ENCODE measurements at places on chromosomes 4 and X.

GRCh38 chr4:78569306-78569821 is 17.8 kb downstream of the ANXA3 start:
- no peak for DNase-seq

DNA sequence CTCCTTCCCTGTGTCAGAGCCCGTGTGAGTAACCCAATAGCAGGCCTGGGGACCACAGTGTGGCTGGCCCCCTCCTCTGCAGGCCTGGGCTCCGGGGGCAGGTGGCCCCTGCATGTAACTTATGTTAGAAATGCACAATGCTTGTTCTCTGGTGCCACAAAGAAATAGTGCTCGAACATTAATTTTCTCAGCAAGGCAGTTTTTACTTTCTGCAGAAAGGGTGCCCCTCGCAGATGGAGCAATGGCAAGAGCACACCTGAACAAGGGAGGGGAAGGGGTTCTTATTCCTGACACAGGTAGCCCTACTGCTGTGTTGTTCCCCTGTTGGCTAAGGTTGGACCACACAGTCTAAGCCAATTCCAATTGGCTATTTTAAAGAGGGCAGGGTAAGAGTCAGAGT is 17.1 kb downstream of the TACC3 start:
- no peak for DNase-seq

DNA sequence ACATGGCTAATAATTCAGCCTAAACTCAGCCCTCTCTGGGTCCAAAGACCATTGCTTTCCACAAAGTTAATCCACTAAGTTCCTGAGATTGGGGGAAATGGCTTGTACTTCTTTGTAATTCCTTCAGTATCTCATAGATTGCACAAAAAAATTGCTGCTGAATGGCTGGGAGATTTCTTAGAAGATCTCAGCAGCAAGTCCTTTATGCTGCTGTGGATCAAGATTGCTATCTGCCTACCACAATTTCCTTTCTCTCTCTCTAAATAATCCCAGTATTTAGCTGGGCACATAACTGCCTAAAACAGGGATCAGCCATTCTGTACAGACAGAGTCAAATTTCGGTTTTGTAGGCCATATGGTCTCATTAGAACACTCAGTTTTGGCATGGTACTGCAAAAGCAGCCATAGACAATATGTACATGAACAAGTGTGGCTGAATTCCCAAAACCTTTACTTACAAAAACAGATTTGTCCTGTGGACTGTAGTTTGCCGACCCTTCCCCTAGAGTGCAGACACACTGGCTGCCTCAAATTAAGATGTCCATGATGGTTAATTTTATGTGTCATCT is 18.5 kb upstream of the HOPX start:
- DNase-seq, result no peak

DNA sequence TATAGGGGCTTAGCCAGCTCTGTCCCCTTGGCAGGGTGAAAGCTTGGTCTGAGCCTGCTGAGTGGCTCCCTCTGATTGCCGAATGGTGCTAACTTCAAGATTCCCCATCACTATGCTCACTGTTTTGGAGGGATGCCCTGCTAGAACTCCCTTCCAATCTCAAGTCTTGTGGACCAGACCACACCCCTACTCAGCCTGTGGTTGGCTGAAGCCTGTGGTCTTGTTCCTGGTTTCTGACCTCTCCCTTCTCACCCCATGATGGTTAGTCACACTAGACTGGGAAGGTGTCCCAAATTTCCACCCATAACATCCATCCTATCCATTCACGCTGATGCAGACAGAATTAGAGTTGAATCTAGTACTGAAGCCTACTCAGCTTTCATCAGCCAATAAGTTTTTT is 184.7 kb upstream of the NDP start:
- no peak for DNase-seq

DNA sequence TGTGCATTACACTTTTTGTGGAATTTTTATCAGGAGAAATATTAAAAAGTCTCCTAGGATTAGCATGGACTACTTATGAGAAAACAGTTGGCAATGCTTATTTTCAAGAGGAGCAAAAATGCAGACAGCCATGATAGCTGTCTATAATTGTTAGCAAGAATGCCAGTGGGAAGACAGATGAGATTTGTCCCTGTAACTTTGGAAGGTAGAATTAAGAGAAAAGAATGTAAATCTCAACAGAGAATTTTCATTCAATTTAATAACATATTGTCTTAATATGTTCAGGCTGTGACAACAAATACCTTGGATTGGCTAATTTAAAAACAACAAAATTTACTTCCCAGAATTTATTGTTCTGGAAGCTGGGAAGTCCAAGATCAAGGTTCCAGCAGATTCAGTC is 349.2 kb downstream of the IQCM start:
- no peak for DNase-seq

DNA sequence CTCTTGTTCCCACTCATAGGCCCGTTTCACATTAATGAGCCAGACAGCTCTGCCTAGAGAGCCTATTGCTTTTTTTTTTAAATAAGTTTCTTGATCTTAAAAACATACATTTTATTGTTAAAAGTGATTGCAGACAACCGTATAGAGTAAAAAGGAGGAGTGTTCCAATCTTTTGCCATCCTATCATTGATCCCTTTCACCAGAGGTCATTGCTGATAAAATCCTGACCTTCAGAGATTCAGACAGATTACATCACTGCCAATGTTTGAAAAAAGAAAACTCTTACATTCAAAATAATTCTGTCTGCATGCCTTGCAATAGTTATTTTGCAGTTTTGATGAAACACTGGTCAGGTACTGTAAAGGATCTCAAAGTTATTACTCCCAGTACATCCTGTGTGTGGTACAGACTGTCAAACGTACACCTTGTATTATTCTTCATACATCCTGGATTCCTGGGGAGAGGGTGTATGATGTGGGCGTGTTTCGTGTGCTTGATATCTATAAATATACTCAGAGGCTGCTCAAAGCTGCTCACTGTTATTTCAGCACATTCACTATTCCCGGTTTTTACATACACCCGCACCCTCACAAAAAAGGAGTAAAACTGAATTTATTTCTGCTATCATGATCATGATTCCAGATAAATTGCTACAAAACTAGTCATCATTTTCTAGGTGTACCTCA is 15.4 kb upstream of the KLHL2 start:
- no peak for DNase-seq

DNA sequence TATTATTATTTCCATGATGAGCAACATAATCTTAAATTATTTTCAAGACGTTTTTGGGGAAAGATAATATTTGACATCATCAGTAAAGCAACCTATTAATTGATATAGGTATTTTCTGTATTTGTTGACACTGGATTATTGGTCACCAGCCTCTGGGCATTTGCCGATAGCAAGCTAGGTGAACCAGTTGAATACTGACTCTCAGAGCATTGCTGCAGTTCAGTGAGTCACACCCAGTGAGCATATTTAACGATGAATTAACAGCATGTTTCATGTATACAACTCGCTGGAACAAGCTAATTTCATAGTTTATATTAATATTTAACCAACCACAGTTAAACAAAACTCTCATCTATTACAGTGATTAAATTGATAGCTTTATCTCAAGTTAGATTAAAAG is 1006.0 kb upstream of the DIAPH2 start:
- no peak for DNase-seq

DNA sequence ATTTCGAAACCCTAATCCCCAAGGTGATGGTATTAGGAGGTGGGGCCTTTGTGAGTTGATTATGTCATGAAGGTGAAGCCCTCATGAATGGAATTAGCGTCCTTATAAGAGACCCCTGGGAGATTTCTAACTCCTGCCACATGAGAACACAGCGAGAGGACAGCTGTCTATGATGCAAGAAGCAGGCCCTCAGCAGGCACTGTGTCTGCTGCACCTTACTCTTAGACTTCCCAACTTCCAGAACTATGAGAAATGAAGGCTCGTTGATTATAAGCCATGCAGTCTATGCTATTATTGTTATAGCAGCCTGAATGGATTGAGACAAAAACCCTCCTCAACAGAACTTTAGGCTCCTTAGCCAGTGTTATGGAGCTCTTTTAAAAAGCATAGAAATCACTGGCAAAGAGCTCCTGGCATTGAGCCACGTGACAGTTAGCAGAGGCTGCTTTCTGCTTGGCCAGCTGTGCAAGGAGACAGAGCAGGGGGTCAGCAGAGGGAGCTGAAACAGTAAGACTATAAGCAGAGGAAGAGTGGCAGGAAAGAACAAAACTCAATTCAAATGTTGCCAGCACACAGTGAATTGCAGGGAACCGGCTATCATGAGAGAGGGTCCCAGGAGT is 219.2 kb upstream of the FAT1 start:
- DNase-seq, result no peak

DNA sequence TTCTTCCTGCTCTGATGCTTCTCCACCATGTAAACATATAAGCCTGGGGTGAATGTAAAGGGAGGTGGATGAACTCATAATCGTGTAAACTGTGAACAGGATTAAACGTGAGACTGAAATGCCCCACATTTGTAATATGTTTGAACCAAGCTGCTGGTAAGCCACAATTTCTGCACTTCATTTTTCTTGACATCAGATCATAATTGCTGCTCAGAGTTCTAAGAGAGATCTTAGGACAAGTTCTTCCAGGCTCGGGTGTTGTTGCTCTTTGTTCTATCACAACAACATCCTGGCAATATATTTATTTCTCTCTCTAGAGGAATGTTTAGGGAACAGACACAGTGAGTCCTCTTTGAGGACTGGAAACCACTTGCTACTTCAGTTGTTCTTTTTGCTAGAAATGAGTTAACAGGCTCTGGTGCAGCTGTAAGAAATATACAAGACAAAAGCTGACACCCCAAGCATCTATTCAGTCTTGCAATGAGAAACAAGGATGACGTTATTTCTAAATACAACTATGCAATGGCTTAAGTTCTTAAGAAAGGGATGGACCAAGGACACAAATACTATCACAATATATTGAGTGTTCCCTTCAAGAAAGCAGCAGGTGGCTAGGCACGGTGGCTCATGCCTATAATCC is 59.6 kb downstream of the LNX1 start:
- DNase-seq, result no peak

- DNase-seq, result no peak
Measured at GRCh38 chr4:166802346-166802745, 431.9 kb downstream of the SPOCK3 start.

GRCh38 chr4:189809839-189810238 is 130.8 kb upstream of the FRG1 start:
- DNase-seq, result no peak

DNA sequence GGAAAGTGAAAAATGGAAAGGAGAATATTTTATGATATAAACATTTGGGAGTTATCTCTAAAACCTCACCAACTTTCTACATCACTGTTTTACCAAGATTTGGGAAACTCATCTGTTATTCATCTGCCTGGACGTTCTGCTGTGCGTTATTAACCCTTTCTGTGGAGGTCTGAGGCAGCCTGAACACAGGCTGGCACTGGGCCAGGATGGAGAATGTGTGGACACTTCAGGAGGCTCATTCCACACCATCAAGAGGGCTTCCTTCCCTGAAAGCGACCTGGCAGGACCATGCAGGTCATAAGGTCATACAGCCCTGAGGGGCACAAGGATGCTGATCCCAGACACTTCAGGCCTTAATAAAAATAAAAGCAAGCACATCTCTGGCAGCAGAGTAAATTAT is 31.2 kb upstream of the TMEM184C start:
- DNase-seq, result no peak

- no peak for DNase-seq
Measured at GRCh38 chrX:69163936-69164741, 1.1 kb downstream of the PJA1 start.

GRCh38 chrX:120459309-120459708 is 9.8 kb downstream of the LAMP2 start:
- no peak for DNase-seq

GRCh38 chrX:11189097-11189496 is 78.0 kb downstream of the HCCS start:
- DNase-seq, result no peak

- no peak for DNase-seq
Measured at GRCh38 chr4:1601852-1602654, 82.1 kb downstream of the FAM53A start.

DNA sequence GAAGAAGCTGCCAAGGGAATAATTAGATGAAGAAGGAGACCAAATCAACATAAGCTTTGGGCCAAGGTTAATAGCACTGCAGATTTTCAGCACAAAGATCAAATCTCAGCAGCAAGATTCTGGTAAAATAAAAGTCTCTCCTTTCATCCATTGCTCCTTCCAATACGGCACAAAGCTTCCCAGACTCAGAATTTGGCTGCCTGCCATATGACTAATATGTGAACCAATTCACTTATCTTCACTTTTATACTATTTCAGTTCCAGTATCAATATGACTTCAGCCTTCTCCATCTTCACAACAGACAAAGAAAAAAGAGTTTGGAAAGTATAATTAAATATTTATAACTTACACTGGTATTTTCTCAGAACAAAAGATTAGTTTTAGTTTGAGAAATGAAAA is 978.3 kb upstream of the GRID2 start:
- DNase-seq, result no peak

DNA sequence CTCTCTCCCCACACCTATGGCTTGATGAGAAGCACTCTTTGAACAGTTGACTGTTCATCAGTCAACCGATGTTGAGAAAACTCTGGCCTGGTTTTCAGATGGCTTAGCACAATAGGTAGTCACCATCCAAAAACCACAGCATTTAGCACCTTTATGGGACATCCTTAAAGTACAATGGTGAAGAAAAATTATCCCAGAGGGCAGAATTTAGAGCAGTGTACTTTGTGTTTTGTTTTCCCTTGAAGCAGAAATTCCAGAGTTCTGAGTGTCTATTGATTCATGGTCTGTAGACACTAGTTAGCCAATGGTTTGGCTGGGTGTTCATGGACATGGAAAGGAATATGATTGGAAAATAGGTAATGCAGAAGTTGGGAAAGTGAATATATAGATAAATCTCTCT is 487.0 kb downstream of the PDHA2 start:
- no peak for DNase-seq

DNA sequence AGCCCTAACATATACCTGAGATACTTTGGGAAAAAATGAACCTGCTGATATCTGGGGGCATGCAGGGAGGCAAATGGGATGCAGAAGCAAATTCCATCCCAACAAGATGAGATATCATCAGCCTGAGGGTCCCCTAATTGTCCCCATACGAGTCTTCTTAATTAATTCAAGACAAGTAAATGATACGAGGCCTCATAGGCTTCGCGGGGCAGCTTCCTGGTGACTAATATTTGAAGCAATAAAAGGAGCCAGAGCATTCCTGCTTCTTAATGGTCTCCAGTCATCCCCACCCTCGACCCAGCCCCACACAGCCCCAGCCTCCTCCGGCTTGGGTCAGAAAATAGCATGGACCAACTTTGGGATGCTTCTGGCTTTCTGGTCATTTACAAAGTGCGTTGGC is 99.6 kb upstream of the MSX1 start:
- no peak for DNase-seq

Data from hematopoietic multipotent progenitor cell treated with erythropoietin and hydrocortisone succinate and interleukin-3 and kit ligand, for 17 days (in vitro differentiated cells).